Cerebellum (tissue), 4 donors: ENCODE measurements at places on chromosomes 16 and 17.

GRCh38 chr16:73027685-73028111 lies 20.2 kb downstream of the ZFHX3 start:
- DNase-seq, result no peak

GRCh38 chr17:34241062-34241461 lies 14.0 kb upstream of the CCL2 start:
- DNase-seq, result no peak

DNA sequence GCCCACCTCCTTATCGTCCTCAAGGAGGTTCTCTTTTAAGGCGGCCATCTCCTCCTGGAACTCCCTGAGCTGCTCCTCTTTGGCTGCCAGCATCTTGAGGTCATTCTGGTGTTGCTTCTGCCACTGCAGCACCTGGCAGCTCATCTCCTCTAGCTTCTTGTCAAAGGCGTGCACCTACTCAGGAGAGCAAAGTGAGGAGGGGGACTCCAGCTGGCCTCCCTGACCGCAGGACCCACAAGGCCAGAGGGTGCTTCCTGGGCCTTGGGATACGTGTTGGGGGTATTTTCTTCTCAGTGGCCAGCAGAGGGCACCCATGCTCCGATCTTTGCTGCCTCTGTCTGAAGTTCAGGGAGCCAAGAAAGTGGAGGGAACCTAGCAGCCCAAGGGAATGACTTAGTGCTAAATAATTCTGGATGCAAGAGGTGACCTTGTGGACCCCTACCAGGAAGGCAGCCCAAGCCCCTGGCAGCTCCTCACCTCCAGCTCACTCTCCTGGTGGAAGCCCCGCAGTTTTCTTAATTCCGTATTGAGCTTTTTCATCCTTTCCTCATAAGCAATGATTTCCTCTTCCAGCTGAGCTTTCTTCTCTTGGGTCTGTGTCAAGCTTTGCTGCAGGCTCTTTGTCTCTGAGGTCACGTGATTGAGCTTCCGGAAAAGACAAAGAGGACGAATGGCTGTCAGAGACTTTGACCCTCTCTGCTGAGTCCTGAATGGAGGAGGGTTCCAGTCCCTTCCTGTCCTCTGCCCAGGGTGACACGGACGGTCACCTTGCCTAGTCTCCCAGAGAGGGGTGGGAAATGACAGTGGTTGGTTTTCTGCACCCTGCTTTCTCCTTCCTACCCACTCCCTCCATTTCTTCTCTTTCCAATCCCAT lies 31.4 kb downstream of the DHX38 start:
- peak; percentile 36 for DNase-seq

DNA sequence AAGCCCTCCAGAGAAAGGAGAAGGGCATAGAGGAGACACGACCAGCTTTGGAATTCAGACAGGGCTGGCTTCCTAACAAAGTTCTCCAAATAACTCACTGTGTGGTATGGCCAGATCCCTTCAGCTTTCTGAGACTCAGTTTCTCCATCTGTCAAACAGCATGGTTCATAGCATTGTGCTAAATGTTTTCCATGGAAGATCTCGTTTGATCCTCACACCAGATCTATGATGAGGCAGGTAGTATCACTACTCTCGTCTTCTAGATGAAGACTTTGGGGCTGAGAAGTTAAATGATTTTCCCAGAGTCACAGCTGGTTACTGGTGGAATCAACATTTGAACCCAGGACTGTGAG lies 507.3 kb downstream of the HAPSTR1 start:
- DNase-seq, result no peak

DNA sequence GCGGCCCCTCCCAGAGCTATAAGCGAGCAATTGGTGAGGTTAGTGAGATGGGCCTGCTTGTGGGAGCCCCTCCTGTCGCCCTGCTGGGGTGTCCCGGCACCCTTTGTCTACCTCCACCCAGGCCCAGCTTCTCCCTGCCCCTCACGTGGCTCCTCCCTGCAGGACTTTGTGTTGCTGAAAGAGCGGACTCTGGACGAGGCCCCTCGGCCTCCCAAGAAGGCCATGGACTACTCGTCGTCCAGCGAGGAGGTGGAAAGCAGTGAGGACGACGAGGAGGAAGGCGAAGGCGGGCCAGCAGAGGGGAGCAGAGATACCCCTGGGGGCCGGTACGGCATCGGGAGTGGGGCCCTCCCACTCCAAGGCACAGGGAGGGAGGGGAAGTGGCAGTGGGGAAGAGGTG lies 6.1 kb upstream of the C17orf107 start:
- no peak for DNase-seq

DNA sequence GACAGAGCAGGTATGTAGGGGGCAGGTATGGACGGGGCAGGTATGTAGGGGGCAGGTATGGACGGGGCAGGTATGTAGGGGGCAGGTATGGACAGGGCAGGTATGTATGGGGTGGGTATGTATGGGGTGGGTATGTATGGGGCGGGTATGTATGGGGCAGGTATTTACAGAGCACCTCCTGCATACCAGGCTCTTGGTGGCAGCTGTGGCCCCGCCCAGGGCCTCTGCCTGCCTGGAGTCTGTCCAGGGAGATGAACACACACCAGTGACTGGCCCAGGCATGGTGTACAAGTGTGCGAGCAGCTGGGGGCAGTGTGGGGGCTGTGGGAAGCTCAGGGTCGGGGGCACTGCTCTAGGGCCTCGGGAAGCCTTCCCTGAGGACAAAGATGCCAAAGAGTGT lies 4.4 kb downstream of the RPL3L start:
- no peak for DNase-seq

- DNase-seq, result no peak
These were observed 217.9 kb upstream of the RPL38 start for GRCh38 chr17:73985466-73986015.
